Testis (tissue), 5 donors: ENCODE measurements at places on chromosomes 7 and 10. TPM values are rescaled to one million over a fixed set of nuclear protein-coding genes. Genes with fewer than 3 reads are reported as not detected.

Gene SPDYE8
- total RNA-seq: 1.4 TPM

DNA sequence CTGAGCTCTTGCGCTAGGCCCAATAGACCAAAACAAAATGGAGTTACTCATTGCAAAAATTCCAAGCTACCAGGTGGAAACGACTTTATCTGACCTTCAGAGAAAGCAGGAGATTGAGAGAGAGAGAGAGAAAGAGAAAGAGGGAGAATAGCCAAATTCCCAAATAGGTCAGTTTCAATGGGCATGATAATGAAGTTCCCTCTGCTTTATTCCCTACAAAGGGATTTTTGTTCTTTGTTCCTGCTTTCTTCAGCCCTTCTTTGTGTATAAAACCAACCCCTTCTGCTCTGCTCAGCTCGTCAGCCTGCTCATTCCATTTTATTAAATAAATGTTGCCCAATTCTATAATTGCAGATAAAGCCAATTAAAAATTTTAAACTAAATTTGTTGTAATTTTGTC, 45.0 kb upstream of the GPR37 start:
- H3K27ac ChIP-seq: no peak overlapping the region
- DNase-seq: no peak
- no peak overlapping the region for H3K4me3 ChIP-seq

DNA sequence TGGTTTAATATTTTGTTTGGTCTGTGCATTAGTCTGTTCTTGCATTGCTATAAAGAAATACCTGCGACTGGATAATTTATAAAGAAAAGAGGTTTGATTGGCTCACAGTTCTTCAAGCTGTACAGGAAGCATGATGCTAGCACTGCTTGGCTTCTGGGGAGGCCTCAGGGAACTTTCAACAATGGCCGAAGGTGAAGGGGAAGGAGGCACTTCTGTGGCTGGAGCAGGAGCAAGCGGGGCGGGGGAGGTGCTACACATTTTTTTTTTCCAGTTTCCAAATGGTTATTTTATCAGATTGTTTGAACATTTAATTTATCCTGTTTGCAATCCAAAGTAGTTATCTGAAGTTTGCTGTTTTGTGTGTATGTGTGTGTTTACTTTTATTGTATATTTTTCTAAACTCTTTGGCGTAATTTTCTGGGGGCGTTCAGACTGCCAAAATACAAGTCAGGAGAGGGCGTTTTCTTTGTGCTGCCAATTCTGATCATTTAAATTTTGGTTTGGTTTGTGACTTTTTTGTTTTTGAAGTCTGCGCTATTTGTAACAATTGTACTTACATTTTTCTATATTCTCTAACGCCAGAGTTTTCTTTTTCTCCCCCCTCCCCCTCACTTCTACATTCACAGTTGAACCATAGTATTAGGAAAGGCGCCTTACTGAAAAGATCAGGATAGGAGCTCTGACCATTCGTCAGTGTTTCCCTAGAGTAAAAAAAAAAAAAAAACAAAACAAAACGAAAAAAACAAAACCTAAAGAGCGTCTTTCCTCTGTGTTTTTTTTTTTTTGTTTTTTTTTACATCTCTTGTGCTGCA, 58.5 kb downstream of the ZNF783 start:
- H3K4me3 ChIP-seq: no peak overlapping the region
- H3K27me3 ChIP-seq: no peaks in the 10 kb centered on the region

- H3K27ac ChIP-seq: peak overlapping the region; percentile 100
Measured at GRCh38 chr7:55366461-55367070, 1.4 kb downstream of the LANCL2 start.

Gene COL28A1
- total RNA-seq: 8.7 TPM

DNA sequence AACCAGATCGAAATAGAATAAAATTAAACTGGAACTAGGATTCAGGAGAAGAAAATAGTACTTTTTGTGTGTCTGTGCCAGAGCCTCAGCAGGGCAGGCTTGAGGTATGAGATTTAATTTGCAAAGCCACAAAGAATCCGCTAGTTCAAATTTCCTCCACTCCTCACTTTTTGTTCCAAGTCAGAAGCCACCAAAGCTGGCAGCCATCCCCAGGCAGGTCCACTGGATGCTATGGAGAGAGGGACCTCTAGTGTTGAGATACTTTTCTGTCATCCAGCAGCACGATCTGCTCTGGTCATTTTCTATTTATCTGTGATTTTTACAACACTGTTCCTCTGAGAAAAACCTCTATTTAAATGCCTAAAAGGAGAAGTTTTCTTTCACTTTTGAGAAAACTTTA, 147.9 kb upstream of the FRMD4A start:
- DNase-seq: peak; percentile 78
- no peak overlapping the region for H3K27ac ChIP-seq
- H3K4me3 ChIP-seq: no peak overlapping the region
- no peaks in the 10 kb centered on the region for H3K27me3 ChIP-seq

Gene NME8
- 5.8 TPM for total RNA-seq

Gene CCAR1
- 98.6 TPM for total RNA-seq

Gene SLC39A12
- 0.47 TPM for total RNA-seq

Gene ENTPD1
- 11.3 TPM for total RNA-seq

- no peaks in the 10 kb centered on the region for H3K4me1 ChIP-seq
- no peaks in the 10 kb centered on the region for H3K36me3 ChIP-seq
- no peaks in the 10 kb centered on the region for H3K27me3 ChIP-seq
- no peak overlapping the region for H3K4me3 ChIP-seq
- H3K27ac ChIP-seq: no peak overlapping the region
- DNase-seq: no peak
Measured at GRCh38 chr7:9981742-9982349, 991.8 kb upstream of the PHF14 start.

Gene SPDYE6
- 5.2 TPM for total RNA-seq

Gene GRM3
- 0.12 TPM for total RNA-seq

DNA sequence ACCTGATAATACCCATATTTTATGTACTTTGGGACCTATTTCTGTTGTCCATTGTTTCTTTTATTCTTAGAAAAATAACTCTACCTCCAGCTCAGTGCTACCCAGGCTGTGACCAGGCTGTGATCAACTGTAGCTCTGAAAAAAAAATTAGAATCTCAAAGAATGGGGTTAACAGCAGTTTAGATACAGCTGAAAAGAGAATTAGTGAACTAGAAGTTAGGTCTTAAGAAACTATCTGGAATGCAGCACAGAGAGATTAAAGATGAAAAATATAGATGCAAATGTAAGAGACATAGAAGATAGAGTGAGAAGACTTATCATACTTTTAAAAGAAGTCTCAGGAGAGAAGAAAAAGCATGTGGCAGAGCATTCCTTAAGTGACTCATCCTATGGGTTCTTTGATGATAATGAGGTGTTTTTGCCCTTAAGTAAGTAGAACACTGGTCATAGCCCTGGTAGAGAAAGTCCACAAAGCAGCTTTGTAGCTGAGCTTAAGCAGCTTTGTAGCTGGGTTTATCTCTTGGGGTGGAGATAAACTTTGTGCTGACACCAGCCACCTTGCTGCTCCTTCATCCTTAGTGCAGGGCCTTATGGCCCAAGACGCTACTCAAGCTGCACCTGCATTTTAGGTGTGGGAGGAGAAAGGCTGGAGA, 27.3 kb upstream of the SFRP5 start:
- H3K27me3 ChIP-seq: no peaks in the 10 kb centered on the region
- H3K27ac ChIP-seq: no peak overlapping the region
- H3K36me3 ChIP-seq: no peaks in the 10 kb centered on the region

DNA sequence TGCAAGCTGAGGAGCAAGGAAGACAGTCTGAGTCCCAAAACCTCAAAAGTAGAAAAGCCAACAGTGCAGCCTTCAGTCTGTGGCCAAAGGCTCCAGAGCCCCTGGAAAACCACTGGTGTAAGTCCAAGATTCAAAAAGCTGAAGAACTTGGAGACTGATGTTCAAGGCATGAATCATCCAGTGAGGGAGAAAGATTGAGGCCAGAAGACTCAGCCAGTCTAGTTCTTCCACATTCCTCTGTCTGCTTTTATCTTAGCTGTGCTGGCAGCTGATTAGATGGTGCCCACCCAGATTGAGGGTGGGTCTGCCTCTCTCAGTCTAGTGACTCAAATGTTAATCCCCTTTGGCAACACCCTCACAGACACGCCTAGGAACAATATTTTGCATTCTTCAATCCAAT, 20.1 kb upstream of the MDFIC start:
- no peak for DNase-seq
- H3K4me3 ChIP-seq: no peak overlapping the region
- no peaks in the 10 kb centered on the region for H3K36me3 ChIP-seq
- H3K27me3 ChIP-seq: no peaks in the 10 kb centered on the region
- no peak overlapping the region for H3K27ac ChIP-seq

Gene CPA4
- 0.68 TPM for total RNA-seq

DNA sequence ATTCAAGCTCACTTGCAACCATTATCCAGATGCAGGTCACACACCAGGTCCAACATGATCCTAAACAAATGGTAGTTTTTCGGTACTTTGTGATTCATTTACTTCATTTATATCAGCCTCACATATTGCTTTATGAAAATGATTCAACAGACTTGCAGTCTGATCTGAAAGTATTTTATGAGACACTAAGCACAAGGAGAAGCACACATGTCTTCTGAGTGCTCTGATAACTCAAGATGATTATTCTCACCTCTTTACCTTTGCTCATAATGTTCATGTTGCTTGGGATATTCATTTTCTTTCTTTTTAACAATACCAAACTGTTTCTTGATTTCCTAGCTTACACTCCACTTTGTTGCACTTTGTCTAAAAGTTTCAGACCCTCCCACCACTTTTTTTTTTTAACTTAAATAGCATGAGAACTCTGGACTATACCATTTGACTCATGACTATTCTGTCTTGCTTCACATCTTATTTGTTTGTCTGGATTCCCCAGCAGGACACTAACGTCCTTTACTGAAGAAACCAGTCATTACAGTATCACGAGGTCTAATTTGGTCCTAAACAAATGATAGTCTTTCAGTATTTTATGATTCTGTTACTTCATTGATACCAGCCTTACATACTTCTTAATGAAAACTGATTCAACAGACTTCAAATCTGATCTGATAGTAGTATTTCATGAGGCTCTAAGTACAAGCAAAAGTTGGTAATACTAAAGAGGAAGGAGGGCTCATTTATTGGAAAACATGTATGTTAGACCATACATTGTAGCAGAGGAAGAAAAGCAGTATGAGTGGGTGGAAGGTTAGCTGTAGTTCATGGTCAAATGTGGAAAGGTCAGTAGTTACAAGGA, 171.8 kb upstream of the AHR start:
- H3K27me3 ChIP-seq: no peaks in the 10 kb centered on the region
- no peak overlapping the region for H3K27ac ChIP-seq
- H3K36me3 ChIP-seq: no peaks in the 10 kb centered on the region
- no peak for DNase-seq
- no peak overlapping the region for H3K4me3 ChIP-seq

DNA sequence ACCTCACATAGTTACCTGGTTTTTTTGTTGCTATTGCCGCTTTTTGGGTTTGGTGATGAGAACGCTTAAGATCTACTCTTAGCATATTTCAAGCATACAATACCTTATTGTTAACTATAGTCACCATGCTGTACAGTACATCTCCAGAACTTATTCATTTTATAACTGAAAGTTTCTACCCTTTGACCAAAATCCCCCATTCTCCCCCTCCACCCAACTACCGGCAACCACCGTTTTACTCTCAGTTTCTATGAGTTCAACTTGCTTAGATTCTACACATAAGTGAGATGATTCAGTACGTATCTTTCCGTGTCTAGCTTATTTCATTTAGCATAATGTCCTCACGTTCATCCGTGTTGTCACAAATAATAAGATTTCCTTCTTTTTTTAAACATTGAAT, 86.7 kb upstream of the IL6 start:
- H3K4me1 ChIP-seq: no peaks in the 10 kb centered on the region
- no peaks in the 10 kb centered on the region for H3K36me3 ChIP-seq
- H3K27me3 ChIP-seq: no peaks in the 10 kb centered on the region

DNA sequence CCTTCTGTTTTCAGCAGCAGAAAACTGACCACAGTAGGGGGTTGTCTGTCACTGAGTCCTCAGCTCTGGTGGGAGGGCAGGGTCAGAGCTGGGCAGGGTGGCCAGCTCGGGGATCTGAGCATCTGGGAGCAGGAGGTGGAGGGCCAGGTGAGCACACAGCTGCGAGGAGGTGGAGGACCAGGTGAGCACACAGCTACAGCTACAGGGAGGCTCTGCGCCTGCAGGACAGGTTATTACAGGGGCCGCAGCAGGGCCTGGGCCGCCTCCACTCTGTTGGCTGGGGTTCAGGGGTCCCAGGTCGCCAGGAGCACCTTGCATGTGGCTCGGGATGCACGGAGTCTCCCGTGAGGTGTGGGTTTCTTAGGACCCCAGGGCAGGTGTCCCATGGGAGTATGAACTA, 52.4 kb upstream of the PRKAR1B start:
- no peak for DNase-seq
- H3K36me3 ChIP-seq: no peaks in the 10 kb centered on the region
- no peak overlapping the region for H3K27ac ChIP-seq
- no peak overlapping the region for H3K4me3 ChIP-seq
- H3K27me3 ChIP-seq: no peaks in the 10 kb centered on the region

GRCh38 chr7:1610013-1610677, 40.3 kb upstream of the PSMG3 start:
- H3K4me3 ChIP-seq: no peak overlapping the region
- no peaks in the 10 kb centered on the region for H3K27me3 ChIP-seq
- DNase-seq: no peak

DNA sequence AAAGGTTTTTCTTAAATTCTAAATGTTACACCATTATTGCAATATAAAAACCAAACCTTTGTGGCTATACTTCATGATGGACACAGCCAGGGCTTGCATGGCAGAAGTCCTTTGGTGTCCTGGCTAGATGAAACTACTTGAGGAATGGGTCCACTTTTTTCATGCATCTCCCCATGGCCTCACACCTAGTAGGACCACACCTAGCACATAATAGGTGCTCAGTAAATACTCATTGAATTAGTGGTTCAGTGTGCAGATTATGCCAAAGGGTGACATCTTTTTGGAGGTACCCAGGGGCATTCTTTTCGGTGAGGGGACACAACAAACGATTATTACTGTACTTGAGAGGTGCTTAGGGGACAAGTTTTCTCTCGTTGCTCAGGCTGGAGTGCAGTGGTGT, 20.7 kb upstream of the SRGN start:
- no peak for DNase-seq
- no peak overlapping the region for H3K4me3 ChIP-seq
- no peaks in the 10 kb centered on the region for H3K36me3 ChIP-seq

- no peak overlapping the region for H3K4me3 ChIP-seq
- H3K27ac ChIP-seq: no peak overlapping the region
- DNase-seq: no peak
- H3K4me1 ChIP-seq: no peaks in the 10 kb centered on the region
Measured at GRCh38 chr10:93271347-93271746, 197.7 kb downstream of the CYP26A1 start.

Gene ERVW-1
- 7.5 TPM for total RNA-seq

Gene CALD1
- 153 TPM for total RNA-seq
